ENCODE measurements at places on chromosomes 1 and 21.

DNA sequence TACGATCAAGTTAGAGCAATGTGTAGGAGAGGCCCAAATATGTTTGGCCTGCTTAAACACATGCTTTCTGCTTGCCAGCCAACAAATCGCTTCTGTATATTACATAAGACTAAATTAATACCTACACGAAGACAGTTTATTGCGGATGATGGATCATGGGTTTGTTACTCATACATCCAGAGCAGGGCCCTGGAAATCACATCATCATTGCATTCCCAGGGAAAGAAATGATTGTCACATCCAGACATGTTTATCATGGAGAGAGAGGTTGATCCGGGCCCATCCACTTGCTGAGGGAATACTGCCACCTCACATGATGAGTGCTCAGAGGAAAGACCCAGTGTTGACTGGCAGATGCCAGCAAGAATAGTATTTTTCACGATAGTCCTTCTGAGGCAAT, 282.6 kb downstream of the NUF2 start:
- no peak for DNase-seq

GRCh38 chr1:11328444-11328843, 55.4 kb downstream of the UBIAD1 start:
- DNase-seq = no peak

DNA sequence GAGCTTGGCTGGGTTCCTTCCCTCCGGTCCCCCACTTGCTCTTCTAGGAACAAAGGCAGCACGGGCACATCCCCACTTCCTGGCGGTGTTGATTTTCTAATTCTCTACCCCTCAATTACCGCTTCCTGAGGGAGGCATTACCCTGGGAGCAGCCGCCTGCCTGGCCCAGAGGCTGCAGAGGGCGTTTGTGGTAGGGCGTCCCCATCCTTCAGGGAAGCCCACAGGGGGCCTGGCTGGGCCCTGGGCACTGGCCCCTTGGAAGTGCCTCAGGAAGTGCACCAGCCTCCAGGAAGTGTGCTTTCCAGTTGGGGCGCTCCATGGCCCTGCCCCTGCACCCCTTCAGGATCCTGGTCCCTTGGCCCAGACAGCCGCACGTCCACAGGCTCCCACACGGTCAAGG, 42.1 kb upstream of the CASZ1 start:
- no peak for DNase-seq

GRCh38 chr1:11929849-11930248, 3.6 kb upstream of the KIAA2013 start:
- DNase-seq = no peak

GRCh38 chr1:11157394-11157793, 31.8 kb upstream of the ANGPTL7 start:
- DNase-seq = no peak

GRCh38 chr1:220711056-220711809, 21.1 kb downstream of the C1orf115 start:
- no peak for DNase-seq

GRCh38 chr1:218664385-218665170, 319.4 kb downstream of the TGFB2 start:
- no peak for DNase-seq

GRCh38 chr1:242467556-242468145, 56.8 kb downstream of the PLD5 start:
- DNase-seq = peak; percentile 7
